ENCODE measurements at places on chromosomes 3 and 15. TPM values are rescaled to one million over a fixed set of nuclear protein-coding genes. Genes with fewer than 3 reads are reported as not detected.

The ROPN1 gene
- total RNA-seq, result not detected

The GOLGA8T gene
- not detected for total RNA-seq

The GHSR gene
- not detected for total RNA-seq

The DPPA2 gene
- not detected for total RNA-seq

The ANKUB1 gene
- total RNA-seq, result 0.81 TPM

The SLC28A2 gene
- total RNA-seq, result not detected

The REC114 gene
- total RNA-seq, result not detected

The KLHL6 gene
- total RNA-seq, result 6.6 TPM

The SEC61A1 gene
- 182 TPM for total RNA-seq

The OR4F6 gene
- total RNA-seq, result not detected

The EXD1 gene
- total RNA-seq, result not detected

The PPP2R3A gene
- total RNA-seq, result 6.8 TPM

The SLC24A5 gene
- total RNA-seq, result not detected

Measured in thoracic aorta (tissue), 2 donors.